ENCODE measurements at places on chromosomes 7 and 10.

GRCh38 chr10:71393841-71394475 lies 2.8 kb upstream of the CDH23 start:
- no peak for DNase-seq

GRCh38 chr7:79096361-79096805 lies 357.1 kb downstream of the MAGI2 start:
- DNase-seq, result no peak

GRCh38 chr10:7980196-7980595 lies 74.3 kb upstream of the GATA3 start:
- no peak for DNase-seq

DNA sequence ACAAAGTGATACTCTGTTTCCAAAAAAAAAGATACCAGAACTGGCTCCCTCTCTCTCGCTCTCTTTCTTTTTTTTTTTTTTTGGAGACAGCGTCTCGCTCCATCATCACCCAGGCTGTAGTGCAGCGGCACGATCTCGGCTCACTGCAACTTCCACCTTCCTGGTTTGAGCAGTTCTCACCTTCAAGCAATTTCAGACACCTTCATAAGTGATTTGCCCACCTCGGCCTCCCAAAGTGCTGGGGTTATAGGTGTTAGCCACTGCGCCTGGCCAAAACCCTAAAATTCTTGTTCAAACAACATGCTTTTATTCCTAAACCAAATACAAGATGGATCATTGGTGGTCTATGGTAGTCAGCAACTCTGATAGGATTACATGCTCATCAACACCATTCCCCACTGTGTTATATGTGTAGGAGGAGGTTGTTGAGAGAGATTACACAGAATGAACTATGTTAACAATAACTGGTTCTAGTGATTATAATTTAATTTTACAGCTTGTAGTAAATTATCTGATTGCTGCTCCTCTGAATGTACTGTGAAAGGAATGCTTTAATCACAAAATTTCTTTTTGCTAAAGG lies 15.5 kb downstream of the ACBD5 start:
- DNase-seq, result no peak

- no peak for DNase-seq
Observed at GRCh38 chr7:76354516-76354915, 4.3 kb downstream of the YWHAG start.

DNA sequence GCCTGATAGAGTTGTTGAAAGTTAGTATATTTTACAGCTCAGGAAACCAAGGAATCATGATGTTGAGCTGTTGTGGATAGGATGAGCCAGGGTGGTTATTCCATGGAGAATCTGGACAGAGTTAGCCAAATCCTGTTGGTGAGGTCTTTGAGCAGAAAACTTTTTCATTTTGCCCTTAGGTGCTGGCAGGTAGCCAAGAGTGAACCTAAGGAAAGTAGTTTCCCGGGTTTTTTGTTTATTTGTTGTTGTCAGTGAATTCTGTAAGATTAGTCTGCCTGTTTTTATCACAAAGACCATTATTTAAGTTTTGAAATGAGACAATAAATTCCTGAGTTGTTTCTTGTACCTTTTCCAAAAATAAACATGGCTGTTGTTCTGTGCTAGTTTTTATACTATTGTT lies 61.0 kb downstream of the GALNT11 start:
- no peak for DNase-seq

DNA sequence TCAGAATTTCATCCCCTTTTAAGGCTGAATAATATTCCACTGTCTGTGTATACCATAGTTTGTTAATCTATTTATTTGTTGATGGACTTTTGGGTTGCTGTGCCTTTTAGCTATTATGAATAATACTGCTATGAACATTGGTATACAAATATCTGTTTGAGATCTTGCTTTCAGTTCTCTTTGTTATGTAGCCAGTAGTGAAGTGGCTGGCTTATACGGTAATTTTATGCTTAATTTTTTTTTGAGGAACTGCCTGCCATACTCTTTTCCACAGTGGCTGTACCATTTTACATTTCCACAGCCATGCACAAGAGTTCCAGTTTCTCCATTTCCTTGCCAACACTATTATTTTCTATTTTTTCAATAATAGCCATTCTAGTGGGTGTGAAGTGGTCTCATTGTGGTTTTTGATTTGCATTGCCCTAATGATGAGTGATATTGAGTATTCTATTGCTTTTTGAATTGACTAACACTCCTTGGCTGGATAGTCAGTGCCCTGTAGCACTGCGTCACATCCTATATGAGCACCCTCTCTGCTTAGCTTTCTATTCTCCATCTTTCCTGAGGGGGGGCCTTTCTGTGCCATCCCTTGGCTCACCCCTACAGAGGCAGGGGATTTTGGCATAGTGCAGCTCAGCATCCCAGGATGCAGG lies 29.4 kb upstream of the RAPGEF5 start:
- no peak for DNase-seq

DNA sequence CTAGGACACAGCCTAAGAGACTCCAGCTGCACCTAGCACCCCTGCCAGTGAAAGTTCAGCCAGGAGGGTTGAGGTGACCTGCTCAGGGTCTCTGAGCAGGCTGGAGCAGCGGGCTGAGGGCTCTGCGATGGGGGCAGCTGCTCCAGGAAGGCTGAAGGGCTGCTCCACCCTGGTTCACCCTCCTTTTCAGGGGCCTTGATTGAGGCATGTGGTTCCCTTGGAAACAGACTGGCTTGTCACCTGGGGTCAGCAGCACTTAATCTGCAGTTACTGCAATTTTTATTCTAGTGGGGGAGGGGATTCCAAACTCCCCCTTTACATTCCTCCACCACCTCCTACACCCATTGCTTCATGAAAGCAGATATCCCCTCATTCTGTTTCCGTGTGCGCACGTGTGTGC lies 85.3 kb upstream of the UNC5B start:
- DNase-seq, result no peak

GRCh38 chr10:32060347-32060746 lies 4.1 kb upstream of the KIF5B start:
- peak; percentile 39 for DNase-seq

GRCh38 chr10:114328874-114329273 lies 75.4 kb downstream of the AFAP1L2 start:
- DNase-seq, result no peak
